Esophagus mucosa (tissue), 1 donor: ENCODE measurements at places on chromosomes 16 and 17.
A peak's percentile ranks its signal among the peaks of the same experiment; 100 is the strongest.

DNA sequence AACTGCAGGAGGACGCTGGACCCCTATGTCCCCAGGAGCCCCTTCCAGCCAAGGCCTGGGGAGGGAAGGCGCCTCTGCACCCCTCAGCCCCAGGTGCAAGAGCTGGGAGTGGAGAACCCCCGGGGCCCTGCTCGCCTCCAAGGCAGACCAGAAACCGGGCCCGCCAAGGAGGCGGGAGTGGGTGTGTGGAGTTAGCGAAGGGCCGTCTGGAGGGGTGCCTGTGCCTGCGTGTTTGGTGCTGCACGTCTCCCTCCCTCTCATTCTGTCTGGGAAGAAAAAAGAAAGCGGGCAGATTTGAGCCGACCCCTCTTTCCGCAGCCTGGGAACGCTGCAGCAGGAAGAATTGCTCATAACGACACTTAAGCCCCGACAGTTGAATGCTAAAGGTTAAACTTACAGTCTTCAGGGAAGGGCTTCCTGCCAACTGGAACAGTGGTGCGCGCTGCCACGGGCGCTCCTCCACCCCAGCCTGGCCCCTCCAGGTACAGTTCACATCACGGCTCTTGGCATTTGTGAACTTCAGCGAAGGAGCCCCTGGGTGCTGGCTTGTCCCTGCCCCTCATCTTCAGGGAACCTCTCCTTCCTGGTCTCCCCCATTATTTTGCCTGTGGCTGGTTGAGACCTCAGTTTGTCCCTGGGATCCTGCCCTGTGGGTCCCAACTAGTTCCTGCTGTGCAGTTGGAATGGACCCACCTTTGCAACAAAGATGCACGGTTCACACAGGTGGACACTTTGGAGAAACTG is 19.2 kb upstream of the ZFHX3 start:
- no peak for ATAC-seq

DNA sequence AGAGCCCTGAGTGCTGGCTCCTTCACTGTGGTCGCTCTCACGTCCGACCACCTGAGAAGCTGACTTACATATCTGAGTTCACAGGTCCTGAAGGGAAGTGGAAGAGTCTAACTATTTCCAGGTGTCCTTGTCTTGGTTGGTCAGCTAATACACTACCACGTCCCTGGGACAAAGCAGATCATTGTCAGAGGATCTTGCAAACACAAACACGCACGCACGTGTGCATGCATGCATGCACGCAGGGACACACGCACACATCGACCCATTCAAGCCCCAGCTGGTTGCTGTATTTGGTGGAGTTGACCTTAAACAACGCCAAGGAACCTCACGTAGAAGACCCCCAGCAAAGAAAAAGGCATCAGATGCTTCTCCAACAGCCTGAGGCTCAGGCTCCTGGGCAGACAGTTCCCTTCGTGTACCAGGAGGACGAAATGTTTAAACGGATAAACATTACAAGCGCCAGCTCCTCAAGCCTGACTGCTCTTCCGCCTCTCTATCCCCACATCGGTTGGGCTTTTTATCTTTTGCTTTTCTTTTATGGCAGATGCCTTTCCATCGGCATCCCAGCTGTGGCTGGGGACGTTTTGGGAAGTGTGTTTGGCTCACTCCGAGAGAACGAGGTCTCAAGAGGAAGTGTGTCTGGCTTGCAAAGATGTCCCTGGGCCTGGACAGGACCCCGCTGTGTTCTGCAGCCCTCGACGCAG is 95.8 kb downstream of the TBC1D16 start:
- ATAC-seq = no peak

DNA sequence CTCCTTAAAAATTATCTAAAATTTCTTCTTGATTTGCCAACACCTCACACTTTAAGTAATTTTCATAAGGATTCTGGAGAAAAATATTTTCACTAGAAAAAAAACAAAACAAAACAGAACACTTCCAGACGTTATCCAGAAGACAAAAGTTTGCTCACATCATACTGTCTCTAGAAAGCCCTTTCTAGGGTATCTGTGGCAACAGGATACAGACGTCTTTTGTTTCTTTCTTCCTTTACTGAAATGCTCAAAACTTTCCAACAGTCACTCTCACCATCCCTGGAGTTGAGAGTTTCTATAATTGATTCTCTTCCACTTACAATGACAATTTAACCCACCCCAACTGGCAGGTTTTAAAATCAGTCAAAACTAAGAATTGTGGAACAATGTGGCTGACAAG is 2.6 kb downstream of the ZC3H7A start:
- ATAC-seq = no peak

DNA sequence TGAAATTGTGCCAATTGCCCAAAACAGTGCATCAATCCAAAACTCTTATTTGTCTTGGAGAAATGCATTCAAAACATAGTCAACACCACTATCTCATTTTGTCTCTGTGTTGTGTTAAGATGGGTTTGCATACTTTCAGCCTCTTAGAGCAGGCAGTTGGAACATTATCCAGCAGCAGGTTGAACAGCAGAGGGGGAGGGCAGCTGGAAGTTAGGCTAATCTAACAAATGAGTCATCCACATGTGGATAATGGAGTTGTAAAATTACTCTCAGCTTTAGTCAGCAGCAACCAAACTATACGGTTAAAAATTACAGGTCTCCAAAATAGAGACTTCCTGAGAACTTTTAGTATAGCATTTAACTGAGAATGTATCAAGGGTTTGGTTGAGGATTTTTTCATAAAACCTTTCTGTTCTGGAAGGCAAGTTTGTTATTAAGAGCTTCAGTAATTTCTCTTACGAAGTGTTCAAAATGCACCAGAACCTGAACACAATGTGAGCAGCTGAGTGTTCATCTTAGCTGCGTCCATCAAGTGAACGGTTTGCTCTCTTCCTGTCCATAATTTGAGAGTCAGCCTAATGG is 46.3 kb downstream of the PRKCA start:
- ATAC-seq = peak; percentile 70

DNA sequence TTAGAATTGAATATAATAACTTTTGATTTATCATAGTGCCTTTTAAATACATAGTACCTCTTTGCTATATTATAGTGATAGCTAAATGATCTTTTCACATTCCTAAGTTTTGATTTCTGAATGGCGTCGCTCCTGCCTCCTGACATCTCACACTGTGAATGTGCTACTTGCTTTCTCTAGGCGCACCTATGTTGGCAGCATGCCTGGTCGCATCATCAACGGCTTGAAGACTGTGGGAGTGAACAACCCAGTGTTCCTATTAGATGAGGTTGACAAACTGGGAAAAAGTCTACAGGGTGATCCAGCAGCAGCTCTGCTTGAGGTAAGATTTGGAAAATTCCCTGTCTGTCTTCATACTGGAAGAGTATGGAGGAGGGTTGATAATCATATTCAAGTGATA is 29.8 kb upstream of the ABCC11 start:
- ATAC-seq = no peak

- ATAC-seq = no peak
These were observed 141.1 kb downstream of the RGS9 start for GRCh38 chr17:65278050-65278819.

- ATAC-seq = peak; percentile 82
These were observed 11.8 kb downstream of the ENDOV start for GRCh38 chr17:80426671-80427326.

- no peak for ATAC-seq
These were observed 24.8 kb upstream of the CDRT4 start for GRCh38 chr17:15492186-15492585.

DNA sequence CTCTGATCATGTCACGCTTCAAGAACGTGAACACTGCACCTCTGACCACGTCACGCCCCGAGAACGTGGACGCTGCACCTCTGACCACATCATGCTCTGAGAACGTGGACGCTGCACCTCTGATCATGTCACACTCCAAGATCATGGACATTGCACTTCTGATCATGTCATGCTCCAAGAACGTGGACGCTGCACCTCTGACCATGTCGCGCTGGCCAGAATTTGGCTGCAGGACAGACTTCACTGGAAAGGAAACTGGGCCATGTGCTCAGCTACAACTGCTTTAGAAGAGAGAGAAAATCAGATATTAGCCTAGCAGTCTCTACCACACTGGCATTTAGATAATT is 182.7 kb downstream of the RPTOR start:
- no peak for ATAC-seq

- no peak for ATAC-seq
These were observed 55.0 kb downstream of the PDPK1 start for GRCh38 chr16:2592786-2593185.

DNA sequence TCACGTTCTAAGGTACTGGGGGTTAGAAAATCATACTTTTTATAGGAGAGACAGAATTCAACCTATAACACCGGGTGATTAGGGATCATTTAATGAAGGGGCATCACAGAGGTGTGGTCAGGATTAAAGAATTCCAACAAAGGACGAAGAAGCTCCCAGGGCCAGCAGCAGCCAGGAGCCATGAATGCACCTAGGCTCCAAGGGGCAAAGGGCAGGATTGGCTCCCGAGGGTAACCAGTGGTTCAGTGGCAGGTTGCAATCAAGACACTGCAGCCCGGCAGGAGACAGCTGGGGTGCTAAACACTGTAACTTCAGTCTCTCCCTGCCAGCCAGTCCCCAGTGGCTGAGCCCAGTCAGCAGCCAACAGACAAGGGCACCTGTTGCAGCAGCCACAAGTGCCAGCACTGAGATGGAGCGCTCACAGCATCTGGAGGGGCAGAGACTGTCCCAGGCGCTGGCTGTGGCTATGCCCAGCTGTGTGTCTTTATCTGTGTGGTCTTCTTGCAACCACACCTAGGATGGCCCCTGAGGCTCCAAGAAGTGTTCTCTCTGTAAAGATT is 23.9 kb downstream of the DHRS7C start:
- ATAC-seq = no peak

DNA sequence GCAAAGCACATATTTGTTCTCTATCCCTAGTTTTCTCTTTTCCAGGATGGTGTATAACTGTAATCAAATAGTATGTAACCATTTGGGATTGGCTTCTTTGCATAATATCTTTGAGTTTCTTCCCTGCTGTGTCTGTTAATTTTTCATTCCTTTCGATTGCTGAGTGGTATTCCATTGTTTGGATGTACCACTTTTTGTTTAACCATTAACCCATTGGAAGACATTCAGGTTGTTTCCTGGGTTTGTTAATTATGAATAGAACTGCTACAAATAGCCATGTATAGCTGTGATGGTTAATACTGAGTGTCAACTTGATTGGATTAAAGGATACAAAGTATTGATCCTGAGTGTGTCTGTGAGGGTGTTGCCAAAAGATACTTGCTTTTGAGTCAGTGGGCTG is 4.6 kb upstream of the SLFN13 start:
- ATAC-seq = no peak

GRCh38 chr17:9371019-9371418 is 204.6 kb downstream of the STX8 start:
- ATAC-seq = peak; percentile 84

- ATAC-seq = no peak
These were observed 11.7 kb upstream of the SPATA32 start for GRCh38 chr17:45273551-45273957.

- peak; percentile 5 for ATAC-seq
These were observed 8.1 kb downstream of the TMEM235 start for GRCh38 chr17:78239489-78239931.

GRCh38 chr16:10808850-10809249 is 9.7 kb downstream of the TVP23A start:
- no peak for ATAC-seq

DNA sequence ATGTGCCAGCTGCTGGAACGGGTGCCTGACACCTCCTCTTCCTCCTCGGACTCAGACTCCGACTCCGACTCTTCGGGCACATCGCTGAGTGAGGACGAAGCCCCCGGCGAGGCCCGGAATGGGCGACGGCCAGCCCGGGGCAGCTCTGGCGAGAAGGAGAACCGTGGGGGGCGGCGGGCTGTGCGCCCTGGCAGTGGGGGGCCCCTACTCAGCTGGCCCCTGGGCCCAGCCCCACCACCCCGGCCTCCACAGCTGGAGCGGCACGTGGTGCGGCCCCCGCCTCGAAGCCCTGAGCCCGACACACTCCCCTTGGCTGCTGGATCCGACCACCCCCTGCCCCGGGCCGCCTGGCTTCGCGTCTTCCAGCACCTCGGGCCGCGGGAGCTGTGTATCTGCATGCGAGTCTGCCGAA is 6.8 kb downstream of the FBXL19 start:
- no peak for ATAC-seq

- no peak for ATAC-seq
These were observed 1.6 kb upstream of the SMARCD2 start for GRCh38 chr17:63843910-63844677.

DNA sequence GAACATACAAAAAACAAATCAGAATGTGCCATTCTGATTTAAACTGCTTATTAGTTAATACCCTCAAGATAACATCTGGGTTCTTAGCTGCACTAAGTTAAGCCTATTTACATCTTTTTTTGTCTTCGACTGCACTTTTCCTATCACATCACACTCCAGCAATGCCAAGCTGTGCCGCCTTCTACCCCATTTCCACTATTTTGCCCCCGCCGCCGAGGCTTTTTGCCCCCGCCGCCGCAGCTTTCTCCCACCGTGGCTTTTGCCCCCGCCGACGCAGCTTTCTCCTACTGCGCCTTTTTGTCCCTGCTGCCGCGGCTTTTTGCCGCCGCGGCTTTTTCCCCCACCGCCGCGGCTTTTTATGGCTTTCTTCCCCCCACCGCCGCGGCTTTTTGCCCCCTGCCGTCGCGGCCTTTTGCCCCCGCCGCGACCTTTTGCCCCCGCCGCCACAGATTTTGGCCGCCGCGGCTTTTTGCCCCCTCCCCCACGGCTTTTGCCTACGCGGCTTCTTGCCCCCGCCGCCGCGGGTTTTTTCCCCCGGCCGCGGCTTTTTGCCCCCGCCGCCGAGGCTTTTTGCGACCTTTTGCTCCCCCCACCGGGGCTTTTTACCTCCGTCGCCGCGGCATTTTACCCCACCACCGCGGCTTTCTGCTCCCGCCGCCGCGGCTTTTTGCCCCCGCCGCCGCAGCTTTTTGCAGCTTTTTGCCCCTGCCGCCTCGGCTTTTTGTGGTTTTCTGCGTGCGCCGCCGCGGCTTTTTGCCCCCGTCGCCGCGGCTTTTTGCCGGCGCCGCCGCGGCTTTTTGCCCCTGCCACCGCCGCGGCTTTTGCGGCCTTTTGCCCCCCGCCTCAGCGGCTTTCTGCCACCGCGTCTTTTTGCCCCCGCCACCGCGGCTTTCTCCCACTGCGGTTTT is 331.4 kb upstream of the WSB1 start:
- ATAC-seq = no peak

DNA sequence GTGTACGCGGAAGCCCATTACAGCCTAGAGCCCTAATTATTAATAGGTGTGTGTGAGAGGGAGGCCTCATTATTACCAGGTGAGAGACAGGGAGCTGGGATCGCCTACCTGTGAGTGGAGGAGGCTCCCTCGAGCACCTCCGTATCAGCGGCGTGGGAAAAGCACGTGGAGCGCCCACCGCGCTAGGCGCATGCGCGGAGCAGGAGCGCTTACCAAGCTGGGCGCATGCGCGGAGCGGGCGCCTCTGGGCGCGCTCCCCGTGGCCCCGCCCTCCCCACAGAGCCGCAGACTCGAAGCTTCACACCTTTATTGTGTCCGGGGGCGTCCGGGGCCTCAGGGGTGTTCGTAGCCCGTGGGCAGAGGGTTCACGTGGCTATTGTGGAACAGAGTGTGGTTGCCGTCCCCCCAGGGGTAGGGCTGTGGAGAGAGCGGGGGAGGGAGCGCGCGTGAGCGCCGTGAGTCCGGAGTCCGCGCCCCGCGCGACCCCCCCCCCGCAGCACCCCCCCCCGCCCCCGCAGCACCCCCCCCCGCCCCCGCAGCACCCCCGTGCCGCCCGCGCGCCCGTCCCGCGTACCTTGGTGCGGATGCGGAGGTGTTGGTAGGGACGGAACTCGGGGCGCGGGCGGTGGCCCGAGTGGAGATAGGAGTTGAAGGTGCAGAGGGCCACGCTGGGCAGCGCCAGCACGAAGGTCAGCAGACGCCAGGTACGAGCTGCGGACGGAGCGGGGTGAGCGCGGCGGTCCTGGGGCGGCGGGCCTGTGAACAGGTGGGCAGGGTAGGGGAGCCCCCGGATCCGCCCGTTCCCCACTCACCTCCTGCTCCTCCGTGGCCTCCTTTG is 500 bp downstream of the COX6A2 start:
- peak; percentile 19 for ATAC-seq
